Activated T-helper 2 cell treated with anti-CD3 and anti-CD28 coated beads, Interferon-gamma antibody, Interleukin-2, Interleukin-4, amounts not matched to agents 10 μg/mL and 5 μg/mL and 100 μg/mL, durations not matched to agents 14 hours and 24 hours and 36 hours (primary cell): ENCODE measurements at places on chromosomes 16 and 17. TPM values are rescaled to one million over a fixed set of nuclear protein-coding genes. Genes with fewer than 3 reads are reported as not detected.

GRCh38 chr17:1965556-1966273 lies 59.4 kb downstream of the RTN4RL1 start:
- no peaks in the 10 kb centered on the region for H3K36me3 ChIP-seq
- no peak overlapping the region for H3K27ac ChIP-seq
- no peak overlapping the region for H3K4me3 ChIP-seq
- H3K4me1 ChIP-seq = no peaks in the 10 kb centered on the region

DNA sequence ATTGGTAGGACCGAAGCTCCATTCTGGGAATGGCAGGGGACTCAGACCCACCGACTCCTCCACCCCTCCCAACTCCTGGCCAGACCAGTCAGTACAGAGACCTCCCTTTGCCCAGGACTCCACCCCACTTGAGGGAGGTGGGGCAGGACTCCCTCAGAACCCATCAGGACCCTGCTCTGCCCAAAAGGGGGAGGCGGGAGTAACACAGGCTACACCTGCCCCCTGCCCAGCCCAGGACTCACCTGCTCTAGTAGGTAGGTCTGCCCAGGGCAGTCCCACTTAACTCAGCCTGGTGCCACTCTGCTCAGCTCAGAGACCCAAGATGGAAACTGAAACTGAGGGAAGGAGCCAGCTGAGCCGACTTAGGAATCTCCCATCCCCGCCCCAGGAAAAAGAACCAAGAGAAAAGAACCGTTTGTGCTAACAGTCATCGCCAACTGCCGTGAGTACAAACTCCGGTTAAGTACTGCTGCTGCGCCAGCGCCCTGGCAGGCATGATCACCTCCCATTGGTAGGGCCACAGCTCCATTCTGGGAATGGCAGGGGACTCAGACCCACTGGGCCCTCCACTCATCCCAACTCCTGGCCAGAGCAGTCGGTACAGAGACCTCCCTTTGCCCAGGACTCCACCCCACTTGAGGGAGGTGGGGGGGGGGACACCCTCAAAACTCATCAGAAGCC lies 503 bp downstream of the DHX58 start:
- H3K27ac ChIP-seq = peak overlapping the region; percentile 96
- H3K27me3 ChIP-seq = no peaks in the 10 kb centered on the region
- peak overlapping the region; percentile 91 for H3K4me3 ChIP-seq
- H3K4me1 ChIP-seq = peaks cover 48% of the 10 kb centered on the region
- peaks cover 50% of the 10 kb centered on the region for H3K36me3 ChIP-seq
- peak; percentile 27 for DNase-seq

GRCh38 chr17:67256075-67256732 lies 11.2 kb upstream of the HELZ start:
- no peaks in the 10 kb centered on the region for H3K36me3 ChIP-seq
- H3K4me1 ChIP-seq = peaks cover 22% of the 10 kb centered on the region

DNA sequence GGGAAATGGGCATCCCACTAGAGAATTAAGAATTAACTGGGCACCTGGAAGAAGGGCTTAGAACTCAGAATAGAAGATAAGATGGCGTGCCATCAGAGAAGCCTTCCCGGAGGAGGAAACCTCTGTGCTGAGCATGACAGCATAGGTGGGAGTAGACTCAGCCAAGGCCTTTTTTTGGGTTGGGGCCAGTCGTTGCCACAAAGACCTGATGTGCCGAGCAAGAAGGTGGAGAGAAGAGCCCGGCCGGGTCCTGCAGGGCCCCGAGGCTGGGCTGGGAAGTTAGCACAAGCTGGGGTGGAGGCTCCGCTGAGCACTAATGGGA lies 1.1 kb upstream of the RAB11FIP4 start:
- DNase-seq = no peak
- H3K27me3 ChIP-seq = peaks cover 56% of the 10 kb centered on the region
- no peak overlapping the region for H3K27ac ChIP-seq

GRCh38 chr17:19284005-19284959 lies 47.1 kb downstream of the EPN2 start:
- H3K4me1 ChIP-seq = peaks cover 27% of the 10 kb centered on the region
- peaks cover 6% of the 10 kb centered on the region for H3K36me3 ChIP-seq
- peak overlapping the region; percentile 66 for H3K27ac ChIP-seq
- DNase-seq = no peak
- no peak overlapping the region for H3K4me3 ChIP-seq

GRCh38 chr16:68473358-68474070 lies 25.2 kb upstream of the SMPD3 start:
- peaks cover 20% of the 10 kb centered on the region for H3K4me1 ChIP-seq
- no peak for DNase-seq
- peaks cover 9% of the 10 kb centered on the region for H3K27me3 ChIP-seq
- H3K27ac ChIP-seq = no peak overlapping the region
- no peak overlapping the region for H3K4me3 ChIP-seq

GRCh38 chr16:52863000-52863399 lies 189.7 kb downstream of the CHD9NB start:
- no peak for DNase-seq
- no peaks in the 10 kb centered on the region for H3K4me1 ChIP-seq
- H3K27ac ChIP-seq = no peak overlapping the region
- no peaks in the 10 kb centered on the region for H3K36me3 ChIP-seq

DNA sequence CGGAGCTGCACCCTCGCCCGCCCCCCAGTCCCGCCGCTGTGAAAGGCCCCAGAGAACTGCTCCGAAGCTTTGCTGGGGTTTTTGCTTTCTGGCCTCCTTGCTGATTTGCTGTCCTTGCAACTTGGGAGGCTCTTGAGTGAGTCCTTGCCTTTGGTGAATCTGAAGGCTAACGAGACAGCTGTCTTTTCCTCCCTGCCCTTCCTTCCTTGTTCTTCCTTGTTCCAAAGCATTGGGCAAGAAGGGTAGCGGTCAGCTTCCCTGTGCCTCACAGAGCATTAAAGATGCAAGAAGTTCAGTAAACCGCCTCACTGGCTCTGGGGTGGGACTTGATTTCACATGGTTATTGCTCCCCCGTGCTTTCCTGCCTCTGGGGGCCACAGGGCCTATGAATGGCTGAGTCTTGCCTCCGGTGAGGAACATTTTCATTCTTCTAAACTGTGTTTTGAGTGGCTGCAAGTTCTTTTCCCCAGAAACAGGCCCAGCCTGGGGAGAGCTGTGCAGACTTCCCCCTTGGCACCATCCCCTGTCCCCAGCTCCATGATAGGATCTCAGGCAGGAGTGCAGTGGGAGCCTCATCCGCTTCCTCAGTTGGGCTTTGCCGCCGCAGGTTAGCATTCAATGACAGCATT lies 1.4 kb downstream of the YPEL2 start:
- peak overlapping the region; percentile 84 for H3K4me3 ChIP-seq
- peaks cover 14% of the 10 kb centered on the region for H3K27me3 ChIP-seq
- peak overlapping the region; percentile 68 for H3K27ac ChIP-seq
- no peaks in the 10 kb centered on the region for H3K36me3 ChIP-seq

DNA sequence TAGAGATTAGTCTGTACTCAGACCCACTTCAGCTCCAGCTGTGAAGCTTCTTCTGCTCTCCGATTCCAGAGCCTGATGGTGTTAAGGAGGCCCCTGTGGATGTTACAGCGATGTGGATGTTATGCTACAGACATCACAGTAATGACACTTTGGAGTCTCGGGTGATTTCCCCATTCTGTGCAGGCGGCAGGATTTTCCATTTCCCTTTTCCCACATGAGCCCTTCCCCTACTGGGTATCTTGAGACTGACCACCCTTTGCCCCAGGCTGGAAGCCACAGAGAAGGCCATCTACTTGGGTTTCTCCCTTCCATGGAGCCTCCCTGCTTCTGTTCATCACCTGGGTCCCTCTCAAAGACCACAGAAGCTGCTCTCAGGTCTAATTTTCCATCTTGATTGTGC lies 78.3 kb downstream of the KCNJ12 start:
- DNase-seq = no peak
- H3K36me3 ChIP-seq = no peaks in the 10 kb centered on the region
- H3K27me3 ChIP-seq = peaks cover 31% of the 10 kb centered on the region

- no peaks in the 10 kb centered on the region for H3K36me3 ChIP-seq
- no peak overlapping the region for H3K4me3 ChIP-seq
- DNase-seq = no peak
- no peaks in the 10 kb centered on the region for H3K4me1 ChIP-seq
- H3K27ac ChIP-seq = no peak overlapping the region
- peaks cover 6% of the 10 kb centered on the region for H3K27me3 ChIP-seq
Observed at GRCh38 chr16:53029971-53030370, 22.7 kb downstream of the CHD9NB start.

DNA sequence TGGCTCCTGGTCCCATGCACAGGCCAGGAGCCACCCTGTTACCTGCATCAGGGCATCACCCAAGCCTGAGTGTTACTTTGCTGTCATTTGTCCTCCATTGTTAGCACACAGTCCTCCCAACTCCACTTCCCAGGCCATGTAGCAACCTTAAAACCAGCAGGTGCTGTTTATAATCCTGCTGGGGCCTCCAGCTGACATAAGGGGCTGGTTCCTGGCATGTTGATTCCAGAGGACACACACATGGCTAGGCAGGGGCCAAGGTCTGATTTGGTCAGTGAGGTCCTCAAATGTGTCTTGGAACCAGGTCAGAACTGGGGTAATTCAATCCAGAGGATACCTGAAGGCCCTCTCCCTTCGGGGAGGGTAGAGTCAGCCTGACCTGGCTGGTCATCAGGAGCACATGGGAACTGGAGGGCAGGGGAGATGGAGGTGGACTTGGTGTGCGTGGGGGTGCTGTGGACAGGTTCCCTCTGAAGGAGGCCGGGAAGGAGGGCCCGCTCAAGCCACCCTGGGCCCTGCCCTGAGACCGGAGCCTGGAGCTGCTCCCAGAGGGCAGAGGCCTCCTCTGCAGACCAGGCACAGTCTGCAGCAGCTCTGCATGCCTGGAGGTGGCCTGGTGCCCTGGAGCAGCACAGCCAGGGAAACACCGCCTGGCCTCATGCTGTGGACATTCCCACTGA lies 6.6 kb downstream of the ADORA2B start:
- no peaks in the 10 kb centered on the region for H3K36me3 ChIP-seq
- H3K27me3 ChIP-seq = peaks cover 38% of the 10 kb centered on the region
- peaks cover 13% of the 10 kb centered on the region for H3K4me1 ChIP-seq
- H3K4me3 ChIP-seq = no peak overlapping the region

DNA sequence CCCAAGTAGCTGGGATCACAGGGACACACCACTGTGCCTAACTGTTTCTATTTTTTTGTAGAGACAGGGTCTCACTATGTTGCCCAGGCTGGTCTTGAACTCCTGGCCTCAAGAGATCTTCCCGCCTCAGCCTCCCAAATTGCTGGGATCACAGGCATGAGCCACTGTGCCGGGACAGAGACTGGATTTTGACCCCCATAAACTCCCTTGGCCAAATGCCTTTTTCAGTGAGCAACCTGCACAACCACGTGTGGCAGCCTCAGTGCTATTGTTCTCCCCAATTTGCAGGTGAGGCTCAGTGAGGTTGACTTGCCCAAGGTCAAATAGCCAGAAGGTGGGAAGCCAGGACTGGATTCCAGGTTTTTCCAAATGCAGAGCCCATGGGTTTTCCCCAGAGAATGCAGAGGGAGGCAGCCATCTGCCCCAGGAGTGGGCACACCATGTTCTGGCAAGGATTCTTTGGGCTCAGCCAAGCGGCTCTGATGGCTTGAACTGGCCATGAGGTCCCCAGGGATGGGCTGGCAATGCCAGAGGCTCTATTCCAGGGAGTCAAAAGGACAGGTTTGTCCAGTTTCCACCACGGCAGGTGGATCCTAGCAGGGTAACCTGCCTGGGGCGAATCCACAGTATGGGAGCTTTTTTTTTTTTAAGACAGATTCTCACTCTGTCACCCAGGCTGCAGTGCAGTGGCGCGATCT lies 1.8 kb downstream of the IL27 start:
- H3K4me1 ChIP-seq = peaks cover 10% of the 10 kb centered on the region
- H3K4me3 ChIP-seq = no peak overlapping the region
- no peak for DNase-seq
- no peak overlapping the region for H3K27ac ChIP-seq
- H3K36me3 ChIP-seq = peaks cover 2% of the 10 kb centered on the region

GRCh38 chr17:40949418-40949817 lies 12.0 kb upstream of the KRT23 start:
- H3K4me1 ChIP-seq = peaks cover 8% of the 10 kb centered on the region
- H3K36me3 ChIP-seq = no peaks in the 10 kb centered on the region
- DNase-seq = no peak
- H3K27ac ChIP-seq = no peak overlapping the region
- H3K27me3 ChIP-seq = peaks cover 53% of the 10 kb centered on the region
- H3K4me3 ChIP-seq = no peak overlapping the region

GRCh38 chr17:40320756-40321523 lies 12.0 kb downstream of the RARA start:
- no peaks in the 10 kb centered on the region for H3K27me3 ChIP-seq
- H3K4me3 ChIP-seq = peak overlapping the region; percentile 92
- H3K4me1 ChIP-seq = peaks cover 65% of the 10 kb centered on the region
- peak overlapping the region; percentile 56 for H3K27ac ChIP-seq
- no peak for DNase-seq

DNA sequence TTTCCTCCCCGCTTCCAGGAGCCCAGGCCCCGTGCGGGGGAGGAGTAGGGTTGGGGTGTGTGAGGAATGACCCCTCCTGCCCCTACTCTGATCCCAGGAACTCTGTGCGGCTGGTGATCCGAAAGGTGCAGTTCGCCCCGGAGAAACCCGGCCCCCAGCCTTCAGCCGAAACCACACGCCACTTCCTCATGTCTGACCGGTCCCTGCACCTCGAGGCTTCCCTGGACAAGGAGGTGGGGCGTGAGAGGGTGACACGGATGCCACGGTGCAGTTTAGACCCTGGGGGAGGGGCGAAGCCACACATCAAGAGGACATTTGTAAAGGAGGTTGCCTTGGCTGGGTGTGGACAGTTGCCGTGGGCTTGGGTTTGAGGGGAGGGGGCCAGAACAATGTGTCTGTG lies 7.4 kb downstream of the ARRB2 start:
- H3K27me3 ChIP-seq = no peaks in the 10 kb centered on the region
- peaks cover 68% of the 10 kb centered on the region for H3K36me3 ChIP-seq
- DNase-seq = no peak
- H3K4me1 ChIP-seq = peaks cover 24% of the 10 kb centered on the region
- H3K4me3 ChIP-seq = no peak overlapping the region

DNA sequence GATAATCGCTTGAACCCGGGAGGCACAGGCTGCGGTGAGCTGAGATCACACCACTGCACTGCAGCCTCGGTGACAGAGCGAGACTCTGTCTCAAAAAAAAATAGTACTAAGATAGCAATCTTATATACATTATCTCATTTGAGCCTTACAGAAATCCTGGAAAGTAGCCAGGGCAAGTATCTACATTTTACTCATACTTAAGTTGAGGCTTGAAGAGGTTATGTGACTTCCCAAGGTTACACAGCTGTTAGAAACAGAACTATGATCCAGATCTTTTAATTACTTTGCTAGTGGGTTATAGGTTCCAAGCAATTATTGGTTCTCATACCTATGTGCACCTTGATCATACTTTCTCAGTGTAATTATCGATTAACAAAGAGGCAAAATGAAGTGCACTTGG lies 15.4 kb downstream of the C17orf78 start:
- H3K4me3 ChIP-seq = no peak overlapping the region
- H3K27me3 ChIP-seq = no peaks in the 10 kb centered on the region
- H3K27ac ChIP-seq = no peak overlapping the region

- no peak for DNase-seq
- H3K27me3 ChIP-seq = peaks cover 5% of the 10 kb centered on the region
- no peak overlapping the region for H3K27ac ChIP-seq
- H3K36me3 ChIP-seq = no peaks in the 10 kb centered on the region
Observed at GRCh38 chr17:46910179-46910927, 12.6 kb upstream of the GOSR2 start.

GRCh38 chr17:28646039-28646754 lies 1.2 kb upstream of the BLTP2 start:
- no peak for DNase-seq
- no peaks in the 10 kb centered on the region for H3K27me3 ChIP-seq
- peaks cover 57% of the 10 kb centered on the region for H3K36me3 ChIP-seq
- peak overlapping the region; percentile 81 for H3K27ac ChIP-seq
- H3K4me1 ChIP-seq = peaks cover 31% of the 10 kb centered on the region

Gene MAPT
- 1.1 and 1.3 TPM in 2 replicates for total RNA-seq

Gene VASN
- total RNA-seq = 0.16 TPM in 1 of 2 replicates, not detected in the other

Gene C16orf74
- total RNA-seq = not detected in 2 replicates

Gene WDR45B
- 63.1 and 66.9 TPM in 2 replicates for total RNA-seq

Gene RNF222
- total RNA-seq = not detected in 2 replicates

Gene GNG13
- not detected in 2 replicates for total RNA-seq

Gene CHST5
- total RNA-seq = not detected in 2 replicates

Gene DEXI
- total RNA-seq = 38.5 and 38.7 TPM in 2 replicates

Gene KRTAP3-1
- total RNA-seq = not detected in 2 replicates
